ENCODE measurements at places on chromosomes 3 and 15.

GRCh38 chr15:57599296-57599810 is 7.6 kb downstream of the MYZAP start:
- DNase-seq = no peak

DNA sequence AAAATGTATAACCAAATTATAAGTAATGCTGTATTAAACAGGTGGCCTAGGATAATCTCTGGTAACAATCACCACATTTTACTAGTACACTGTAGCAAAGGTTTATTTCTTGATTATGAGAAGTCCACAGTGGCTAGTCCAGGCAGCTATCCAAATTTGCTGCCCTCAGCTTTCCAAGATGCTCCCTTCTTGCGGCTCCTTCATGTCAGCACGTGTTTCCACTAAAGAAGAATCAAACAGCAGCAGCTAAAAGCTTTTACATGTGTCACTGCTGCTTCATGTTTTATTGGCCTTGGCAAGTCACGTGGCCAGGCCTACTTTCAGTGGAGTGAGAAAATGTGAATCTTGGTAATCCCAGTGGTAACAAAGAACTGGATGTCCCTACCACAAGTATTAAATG is 5.6 kb upstream of the RBMS3 start:
- no peak for DNase-seq

DNA sequence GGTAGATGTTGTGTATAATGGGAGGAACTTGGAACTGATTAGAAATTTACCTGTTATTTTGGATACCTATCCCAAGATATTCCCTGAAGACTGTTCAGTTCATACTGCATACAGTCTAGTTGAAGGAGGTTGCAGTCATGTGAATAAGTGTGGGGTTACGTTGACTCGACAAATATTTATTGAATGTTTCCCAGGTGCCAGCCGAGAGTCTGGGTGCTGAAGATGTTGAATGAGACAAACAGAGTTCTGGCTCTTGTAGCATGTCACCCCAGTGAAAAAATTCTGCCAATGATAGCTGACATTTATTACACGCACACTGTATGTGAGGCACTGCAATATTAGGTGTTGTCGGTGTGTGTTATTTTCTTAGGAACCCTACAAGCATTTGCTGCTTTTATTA is 176.0 kb downstream of the KCNMB2 start:
- no peak for DNase-seq

- DNase-seq = no peak
Observed at GRCh38 chr3:171306631-171307030, 153.6 kb downstream of the TNIK start.

All from GM12892 (cell line).